ENCODE measurements at places on chromosomes 3 and 15. TPM values are rescaled to one million over a fixed set of nuclear protein-coding genes. Genes with fewer than 3 reads are reported as not detected.

DNA sequence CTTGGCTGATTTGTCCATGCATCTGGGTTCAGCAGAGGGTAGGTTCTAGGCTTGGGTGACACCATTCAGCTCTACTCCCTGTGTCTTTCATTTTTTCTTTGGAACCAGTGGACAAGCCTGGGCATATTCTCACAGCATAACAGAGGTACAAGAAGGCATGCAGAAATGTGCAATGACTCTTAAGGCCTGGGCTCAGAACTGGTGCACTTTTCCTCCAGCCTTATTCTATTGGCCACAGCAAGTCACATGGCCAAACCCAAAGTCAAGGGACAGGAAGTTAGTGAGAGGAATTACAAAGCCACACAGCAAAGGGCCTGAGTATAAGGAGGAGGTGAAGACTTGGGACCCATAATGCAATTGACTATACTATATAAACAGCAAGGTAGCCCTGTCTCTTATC is 200.9 kb upstream of the CTDSPL start:
- DNase-seq, result no peak
- no peak overlapping the region for H3K4me3 ChIP-seq
- H3K4me1 ChIP-seq, result no peaks in the 10 kb centered on the region
- H3K27ac ChIP-seq, result no peak overlapping the region
- H3K27me3 ChIP-seq, result peaks cover 22% of the 10 kb centered on the region

DNA sequence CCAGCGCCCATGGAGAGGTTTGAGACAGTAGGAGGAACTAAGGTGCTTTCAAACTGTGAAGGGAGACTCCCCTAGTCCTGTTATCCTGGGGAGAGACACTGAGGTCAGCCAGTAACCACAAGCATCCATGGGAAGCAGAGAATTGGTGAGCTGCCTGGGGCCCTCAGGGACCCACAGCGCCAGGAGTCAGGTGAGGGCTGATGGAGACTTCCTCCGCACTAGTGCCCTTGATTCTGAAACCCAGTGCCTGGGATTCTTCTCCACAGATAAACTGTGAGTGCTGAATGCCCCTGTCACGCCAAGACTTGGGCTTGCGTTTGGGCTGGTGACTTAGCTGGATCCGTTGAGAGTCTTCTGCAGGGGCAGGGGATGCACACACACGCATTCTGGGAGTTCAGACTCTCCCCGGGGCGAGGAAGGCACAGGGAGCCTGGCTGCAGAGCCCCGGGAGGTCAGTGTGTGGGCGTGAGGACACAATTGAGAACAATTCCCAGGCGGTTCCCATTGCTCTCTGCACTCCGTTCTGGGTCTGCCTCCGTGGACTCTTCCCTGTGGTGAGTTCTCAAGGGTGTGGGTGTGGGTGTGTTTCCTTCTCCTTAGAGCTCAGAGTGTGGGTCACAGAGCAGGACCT is 37.9 kb upstream of the SLCO2A1 start:
- no peak overlapping the region for H3K4me3 ChIP-seq
- H3K4me1 ChIP-seq, result no peaks in the 10 kb centered on the region
- H3K27me3 ChIP-seq, result no peaks in the 10 kb centered on the region
- no peaks in the 10 kb centered on the region for H3K36me3 ChIP-seq
- DNase-seq, result no peak

DNA sequence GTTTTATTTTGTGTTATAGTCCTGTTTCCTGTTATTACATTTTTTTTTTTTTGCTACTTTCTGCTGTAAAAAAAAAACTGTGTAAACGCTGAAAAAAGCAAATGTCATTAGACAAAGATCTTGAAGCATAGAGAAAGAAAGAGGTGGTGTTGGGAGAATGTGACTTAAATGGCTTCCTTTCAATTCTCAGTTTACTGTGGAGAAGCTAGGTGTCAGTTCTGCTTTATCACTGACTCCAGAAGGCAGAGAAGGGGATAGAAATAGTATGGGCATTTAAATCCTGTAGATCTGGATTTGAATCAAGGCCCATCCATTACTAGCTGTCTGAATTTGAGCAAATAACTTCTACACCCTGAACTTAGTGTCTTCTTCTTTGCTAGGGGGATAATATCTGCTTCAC is 23.0 kb downstream of the PPM1L start:
- H3K36me3 ChIP-seq, result no peaks in the 10 kb centered on the region
- no peak for DNase-seq
- H3K4me1 ChIP-seq, result peaks cover 2% of the 10 kb centered on the region
- H3K27me3 ChIP-seq, result no peaks in the 10 kb centered on the region

- H3K27me3 ChIP-seq, result peaks cover 6% of the 10 kb centered on the region
- H3K27ac ChIP-seq, result no peak overlapping the region
- H3K4me1 ChIP-seq, result peaks cover 13% of the 10 kb centered on the region
Measured at GRCh38 chr15:79007066-79007465, 62.2 kb upstream of the CTSH start.

DNA sequence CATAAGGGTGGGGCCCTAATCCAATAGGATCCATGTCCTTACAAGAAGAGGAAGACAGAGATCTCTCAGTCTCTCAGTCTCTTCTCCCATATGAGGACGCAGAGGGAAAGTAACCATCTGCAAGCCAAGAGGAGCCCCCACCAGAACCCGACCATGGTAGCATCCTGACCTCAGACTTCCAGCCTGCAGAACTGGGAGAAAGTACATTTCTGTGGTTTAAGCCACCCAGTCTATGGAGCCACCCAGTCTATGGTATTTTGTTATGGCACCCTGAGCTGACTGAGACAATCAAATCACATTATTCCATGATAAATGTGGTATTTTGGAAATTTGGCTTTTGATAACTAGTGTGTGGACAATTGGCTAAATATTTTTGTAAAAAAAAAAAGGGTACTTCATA is 101.5 kb upstream of the TMC3 start:
- no peaks in the 10 kb centered on the region for H3K4me1 ChIP-seq
- no peak overlapping the region for H3K27ac ChIP-seq
- H3K36me3 ChIP-seq, result no peaks in the 10 kb centered on the region
- H3K4me3 ChIP-seq, result no peak overlapping the region

DNA sequence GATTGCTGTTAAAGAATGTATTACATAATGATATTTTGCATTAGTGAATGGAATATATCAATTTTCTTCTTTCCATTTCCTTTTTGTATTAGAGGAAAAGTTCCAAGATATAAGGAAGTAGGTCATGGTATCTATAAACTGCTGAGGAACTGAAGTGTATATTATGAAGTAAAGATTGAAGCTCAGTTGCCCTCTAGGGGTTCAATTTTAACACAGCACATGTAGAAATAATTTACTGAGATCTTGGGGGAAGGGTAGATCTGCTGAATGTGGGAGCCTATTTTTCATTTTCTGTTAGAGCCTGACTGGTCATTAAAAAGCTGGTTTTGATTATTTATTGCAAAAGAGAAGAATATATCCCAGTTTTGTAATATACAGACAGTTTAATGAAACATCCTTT is 45.2 kb downstream of the CMC1 start:
- no peaks in the 10 kb centered on the region for H3K27me3 ChIP-seq
- H3K4me1 ChIP-seq, result peaks cover 13% of the 10 kb centered on the region
- DNase-seq, result no peak
- no peak overlapping the region for H3K4me3 ChIP-seq
- H3K36me3 ChIP-seq, result peaks cover 17% of the 10 kb centered on the region

DNA sequence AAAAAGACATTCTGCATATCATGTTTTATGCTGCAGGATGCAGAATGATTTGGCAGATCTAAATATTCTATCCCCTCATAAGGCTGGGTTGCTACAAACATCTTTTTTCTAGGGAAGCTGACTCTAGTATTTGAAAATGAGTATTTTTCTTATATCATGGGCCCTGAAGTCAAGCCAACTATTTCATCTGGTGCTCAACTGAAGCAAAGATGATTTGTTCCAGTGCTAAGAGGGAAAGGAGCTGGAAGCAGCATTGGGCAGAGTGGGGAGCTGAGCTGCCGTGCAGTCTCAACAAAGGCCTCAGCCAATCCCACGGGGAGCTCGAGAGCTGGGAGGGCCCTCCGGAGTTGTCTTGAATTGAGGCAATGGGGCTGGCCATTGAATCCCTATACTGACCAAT is 155.3 kb upstream of the SLCO3A1 start:
- no peak overlapping the region for H3K27ac ChIP-seq
- no peak for DNase-seq
- no peaks in the 10 kb centered on the region for H3K36me3 ChIP-seq

DNA sequence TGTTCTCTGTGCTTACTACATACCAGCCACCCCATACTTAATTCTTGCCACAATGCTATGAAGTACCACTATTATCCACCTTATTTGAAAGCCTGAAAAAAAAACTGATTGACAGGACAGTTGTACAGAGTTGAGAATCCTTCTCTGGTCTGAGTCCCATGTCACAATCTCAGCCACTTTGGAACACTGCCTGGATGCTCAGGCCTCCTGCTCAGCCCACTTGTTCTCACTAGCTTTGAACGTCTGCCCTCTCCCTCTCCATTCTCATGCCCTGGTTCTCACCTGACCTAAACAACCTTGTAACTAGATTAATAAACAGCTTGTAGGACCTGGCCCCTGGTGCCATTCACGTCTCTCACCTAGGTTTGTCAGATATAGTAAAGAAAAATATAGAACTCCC is 53.9 kb downstream of the TRIM69 start:
- peaks cover 2% of the 10 kb centered on the region for H3K36me3 ChIP-seq
- no peaks in the 10 kb centered on the region for H3K27me3 ChIP-seq
- H3K4me3 ChIP-seq, result no peak overlapping the region
- no peak overlapping the region for H3K27ac ChIP-seq
- no peak for DNase-seq

- no peaks in the 10 kb centered on the region for H3K4me1 ChIP-seq
- H3K36me3 ChIP-seq, result no peaks in the 10 kb centered on the region
- H3K27ac ChIP-seq, result no peak overlapping the region
- DNase-seq, result no peak
- H3K4me3 ChIP-seq, result no peak overlapping the region
Measured at GRCh38 chr3:127183931-127184869, 8.7 kb upstream of the PRR23E start.

DNA sequence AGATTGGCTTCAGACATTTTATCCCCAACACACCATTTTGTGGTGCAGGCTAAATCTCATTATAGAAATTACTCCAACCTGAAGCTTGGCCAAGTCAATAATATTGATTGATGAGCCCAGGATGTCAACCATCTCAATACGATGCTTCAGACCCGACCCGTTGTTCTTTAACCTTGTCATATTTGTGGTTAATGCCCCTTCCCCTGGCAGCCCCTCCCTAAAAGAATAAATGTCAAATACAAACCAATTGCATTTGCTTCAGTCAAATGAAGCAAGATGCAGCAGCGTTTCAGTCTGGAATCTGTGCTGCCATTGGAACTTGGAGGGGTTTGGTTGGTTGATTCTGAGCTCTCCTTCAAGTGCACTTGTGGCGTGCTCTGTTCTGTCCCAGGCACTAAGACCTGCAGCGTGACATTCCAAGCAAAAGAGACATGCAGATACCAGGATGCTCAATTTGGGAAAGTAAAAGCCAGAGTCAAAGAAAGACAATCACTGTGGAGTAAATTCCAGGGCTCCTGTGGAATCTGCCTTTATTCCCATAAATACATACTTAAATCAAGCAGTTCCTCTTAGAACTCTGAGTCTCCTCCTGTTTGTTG is 23.8 kb upstream of the PSMD6 start:
- no peak overlapping the region for H3K4me3 ChIP-seq
- DNase-seq, result no peak
- H3K27ac ChIP-seq, result no peak overlapping the region
- H3K4me1 ChIP-seq, result peaks cover 12% of the 10 kb centered on the region

DNA sequence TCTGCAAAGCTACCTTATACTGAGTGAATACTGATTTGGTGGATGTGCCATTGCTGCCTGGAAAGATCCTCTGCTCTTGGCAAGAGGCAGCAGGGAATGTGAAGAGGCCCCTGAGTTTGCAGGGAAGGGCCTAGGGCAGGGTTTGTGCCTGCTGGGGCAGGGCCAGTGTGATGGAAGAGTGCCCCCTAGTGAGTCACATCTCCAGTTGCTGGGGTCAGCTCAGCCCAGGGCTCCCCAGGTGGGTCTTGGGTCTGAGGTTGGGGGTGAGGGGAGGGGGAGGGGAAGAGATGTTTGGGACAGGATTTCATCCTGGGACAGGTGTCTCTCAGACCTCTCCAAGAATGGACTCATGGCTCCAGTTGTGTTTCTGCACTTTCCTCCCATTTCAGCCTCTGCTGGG is 4.1 kb upstream of the AMOTL2 start:
- H3K4me3 ChIP-seq, result no peak overlapping the region
- H3K27ac ChIP-seq, result no peak overlapping the region
- peaks cover 13% of the 10 kb centered on the region for H3K4me1 ChIP-seq

DNA sequence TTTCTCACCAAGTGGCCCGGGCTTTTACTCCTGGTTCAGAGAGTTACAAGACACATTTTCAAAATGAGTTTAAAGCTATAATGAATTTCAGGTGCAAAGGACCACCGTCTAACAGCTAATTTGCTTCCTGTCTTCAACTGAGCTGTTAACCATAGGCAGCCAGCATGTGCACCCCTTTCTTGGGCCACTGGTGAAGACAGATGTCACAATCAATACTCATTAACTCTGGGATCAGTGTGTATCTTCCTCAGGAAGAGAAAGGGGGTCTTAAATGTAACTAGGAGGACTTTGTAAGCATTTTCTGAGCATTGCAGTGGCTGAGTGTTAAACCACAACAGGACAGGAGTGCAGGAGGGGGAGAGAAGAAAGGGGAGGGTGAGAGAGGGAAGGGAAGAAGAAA is 750.7 kb upstream of the CFAP20DC start:
- no peaks in the 10 kb centered on the region for H3K27me3 ChIP-seq
- no peak overlapping the region for H3K4me3 ChIP-seq
- H3K27ac ChIP-seq, result no peak overlapping the region
- H3K4me1 ChIP-seq, result peaks cover 2% of the 10 kb centered on the region

DNA sequence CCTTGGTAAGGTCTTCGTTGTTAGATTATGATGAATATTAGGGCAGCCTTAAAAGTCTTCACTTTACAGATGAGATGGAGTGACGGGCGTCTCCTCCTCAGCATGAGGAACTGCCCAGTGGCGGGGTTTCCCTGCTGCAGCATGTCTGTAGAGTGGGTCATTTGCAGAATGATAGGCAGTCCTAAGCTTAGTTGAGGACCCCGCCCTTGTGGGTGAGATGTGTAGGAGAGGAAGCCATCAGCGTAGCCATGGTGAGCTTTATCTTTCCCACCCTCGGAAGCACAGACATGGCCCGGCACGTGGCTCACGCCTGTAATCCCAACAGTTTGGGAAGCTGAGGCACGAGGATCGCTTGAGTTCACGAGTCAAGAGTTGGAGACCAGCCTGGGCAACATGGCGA is 877 bp downstream of the NIT2 start:
- peak overlapping the region; percentile 87 for H3K4me3 ChIP-seq
- peak overlapping the region; percentile 89 for H3K27ac ChIP-seq
- peak; percentile 45 for DNase-seq
- peaks cover 5% of the 10 kb centered on the region for H3K36me3 ChIP-seq
- peaks cover 20% of the 10 kb centered on the region for H3K4me1 ChIP-seq
- no peaks in the 10 kb centered on the region for H3K27me3 ChIP-seq

Gene P2RY12
- total RNA-seq, result not detected

Gene TMC3
- total RNA-seq, result not detected

Gene HIGD2B
- total RNA-seq, result not detected
